ENCODE measurements at places on chromosomes 1 and 21. TPM values are rescaled to one million over a fixed set of nuclear protein-coding genes. Genes with fewer than 3 reads are reported as not detected.

DNA sequence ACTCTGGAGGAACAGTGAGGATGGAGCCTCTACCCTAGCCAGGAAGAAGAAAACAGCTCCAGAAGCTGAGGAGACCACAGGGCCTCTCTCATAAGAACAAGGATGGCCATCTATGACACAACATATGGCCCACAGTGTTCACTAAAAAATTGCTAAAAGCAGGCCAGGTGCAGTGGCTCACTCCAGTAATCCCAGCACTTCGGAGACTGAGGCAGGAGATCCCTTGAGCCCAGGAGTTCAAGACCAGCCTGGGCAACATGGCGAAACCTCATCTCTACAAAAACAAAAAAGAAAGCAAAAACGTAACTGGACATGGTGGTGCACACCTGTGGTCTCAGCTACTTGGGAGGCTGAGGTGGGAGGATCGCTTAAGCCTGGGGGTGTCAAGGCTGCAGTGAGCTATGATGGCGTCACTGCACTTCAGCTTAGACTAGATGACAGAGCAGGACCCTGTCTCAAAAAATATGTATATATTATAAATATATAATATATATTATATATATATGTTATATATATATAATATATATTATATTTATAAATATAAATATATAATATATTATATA lies 103.1 kb downstream of the TOMM20 start:
- no peak for DNase-seq

SMCP gene
- not detected for total RNA-seq

PLEKHA6 gene
- total RNA-seq: 20.0 TPM

DNA sequence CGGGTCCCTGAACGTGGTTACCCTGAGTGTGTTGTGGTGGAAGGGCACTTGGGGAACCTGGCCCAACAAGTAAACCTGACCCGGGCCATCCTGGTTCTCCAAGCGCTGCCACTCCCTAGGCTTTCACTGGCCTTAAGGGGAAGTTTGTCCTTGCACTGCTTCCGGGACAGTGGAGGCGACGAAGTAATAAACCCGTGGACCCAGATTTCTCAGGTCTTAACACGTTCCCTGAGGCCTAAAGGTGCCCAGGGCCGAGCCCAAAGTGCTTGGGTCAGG lies 261 bp upstream of the CCDC24 start:
- no peak for DNase-seq

DNA sequence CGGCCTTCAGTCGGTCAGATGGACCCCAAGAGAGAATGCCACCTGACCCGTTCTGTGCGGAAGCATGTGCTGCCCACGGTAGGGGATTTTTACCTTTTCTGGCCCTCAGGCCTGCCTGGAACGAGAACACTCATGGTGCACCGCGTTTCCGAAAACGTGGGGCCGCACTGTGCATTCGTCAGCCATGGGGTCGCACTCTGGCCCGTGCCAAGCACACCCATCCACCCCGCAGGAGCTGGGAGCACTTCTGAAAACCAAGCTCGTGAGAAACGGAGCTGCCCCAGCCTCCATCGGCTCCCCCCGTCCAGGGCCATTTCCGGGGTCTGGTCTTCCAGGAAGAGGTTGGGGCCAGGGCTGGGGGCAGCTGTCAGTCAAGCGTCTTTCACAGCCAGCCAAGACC lies 72.8 kb downstream of the PRDM16 start:
- DNase-seq: no peak
